ENCODE measurements at places on chromosomes 5 and 9.

DNA sequence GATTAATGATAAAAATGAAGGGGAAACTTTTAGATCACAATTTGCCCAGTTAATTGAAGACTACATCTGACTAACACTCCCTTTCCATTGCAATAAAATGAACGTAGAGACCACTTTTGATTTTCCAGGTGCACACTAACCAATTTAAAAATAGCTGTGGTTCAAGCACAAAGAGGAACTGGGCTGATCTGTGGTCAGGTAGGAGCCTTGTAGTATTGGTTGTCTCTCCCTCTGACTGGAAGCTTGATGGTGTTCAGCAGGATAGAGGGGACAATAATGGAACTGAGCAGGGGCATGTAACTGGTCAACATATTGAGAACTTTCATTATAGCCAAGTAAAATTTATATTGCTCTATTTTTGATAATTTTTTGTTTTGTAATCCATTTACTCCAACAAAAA is 886.8 kb upstream of the SEMA6A start:
- no peak for DNase-seq

GRCh38 chr5:78108564-78108963 is 185.9 kb downstream of the AP3B1 start:
- no peak for DNase-seq

DNA sequence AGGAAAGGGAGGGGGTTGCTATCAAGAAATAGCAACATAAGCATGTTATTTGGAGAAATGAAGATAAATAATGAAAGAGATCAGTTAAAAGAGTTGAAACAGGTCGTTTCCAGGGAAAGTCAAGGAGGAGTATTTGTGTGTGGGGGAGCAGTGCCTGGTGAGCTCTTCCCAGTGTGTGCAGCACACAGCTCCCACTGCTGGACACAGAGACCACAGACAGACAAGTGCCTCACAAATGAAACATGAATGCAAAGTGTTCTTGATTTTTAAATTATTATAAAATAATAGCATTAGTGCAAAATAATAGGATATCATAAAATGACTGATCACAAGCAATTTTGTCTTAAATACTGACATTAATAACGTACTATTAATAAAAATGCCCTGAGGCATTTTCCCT is 40.8 kb downstream of the LIFR start:
- no peak for DNase-seq

GRCh38 chr5:16487456-16487855 is 21.9 kb upstream of the ZNF622 start:
- no peak for DNase-seq

DNA sequence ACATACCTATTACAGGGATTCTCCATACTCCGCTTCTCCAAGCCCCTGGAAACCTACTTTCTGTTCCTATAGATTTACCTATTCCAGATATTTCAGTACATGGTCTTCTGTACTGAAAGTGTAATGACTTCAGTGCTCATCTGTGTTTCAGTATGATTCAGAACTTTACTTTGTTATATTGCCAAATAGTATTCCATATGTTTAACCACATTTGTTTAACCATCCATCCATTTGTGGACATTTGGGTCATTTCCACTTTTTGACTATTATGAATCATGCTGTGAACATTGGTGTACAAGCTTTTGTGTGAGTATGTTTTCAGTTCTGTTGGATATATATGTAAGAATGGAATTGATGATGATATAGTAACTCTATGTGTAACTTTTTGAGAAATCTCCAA is 188.9 kb downstream of the PDZD2 start:
- DNase-seq = no peak

GRCh38 chr9:124723352-124723751 is 47.8 kb downstream of the NR6A1 start:
- DNase-seq = no peak

GRCh38 chr9:126303488-126303887 is 23.1 kb upstream of the MVB12B start:
- no peak for DNase-seq

- no peak for DNase-seq
Observed at GRCh38 chr5:88693071-88693932, 189.7 kb downstream of the MEF2C start.

DNA sequence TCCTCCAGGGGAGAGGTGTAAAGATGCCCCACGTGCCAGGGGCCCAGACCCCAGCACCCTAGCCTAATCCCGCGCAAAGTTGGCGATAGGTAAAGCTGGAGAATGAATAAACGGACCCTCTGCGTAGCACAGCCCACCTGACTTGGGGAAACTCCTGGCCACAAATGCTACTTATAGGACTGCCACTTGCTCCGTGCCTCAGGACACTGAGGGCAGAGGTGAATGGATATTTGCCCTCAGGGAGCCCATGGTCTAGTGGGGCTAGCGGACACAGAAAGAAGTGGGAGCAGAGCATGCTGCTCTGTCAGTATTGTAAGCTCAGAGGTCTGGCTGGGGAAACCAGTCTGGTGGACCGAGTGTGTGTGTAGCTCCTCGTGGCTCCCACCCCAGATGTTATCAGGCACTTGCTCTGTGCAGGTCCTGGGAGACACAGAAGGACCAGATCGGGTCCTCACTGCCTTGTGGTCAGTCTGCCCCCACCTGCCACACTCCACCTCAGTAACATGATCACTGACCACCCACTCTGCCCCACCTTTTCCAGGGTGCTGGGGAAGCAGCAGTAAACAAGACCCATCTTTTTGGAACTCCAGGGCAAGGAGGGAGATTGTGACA is 841 bp downstream of the GRK6 start:
- no peak for DNase-seq

DNA sequence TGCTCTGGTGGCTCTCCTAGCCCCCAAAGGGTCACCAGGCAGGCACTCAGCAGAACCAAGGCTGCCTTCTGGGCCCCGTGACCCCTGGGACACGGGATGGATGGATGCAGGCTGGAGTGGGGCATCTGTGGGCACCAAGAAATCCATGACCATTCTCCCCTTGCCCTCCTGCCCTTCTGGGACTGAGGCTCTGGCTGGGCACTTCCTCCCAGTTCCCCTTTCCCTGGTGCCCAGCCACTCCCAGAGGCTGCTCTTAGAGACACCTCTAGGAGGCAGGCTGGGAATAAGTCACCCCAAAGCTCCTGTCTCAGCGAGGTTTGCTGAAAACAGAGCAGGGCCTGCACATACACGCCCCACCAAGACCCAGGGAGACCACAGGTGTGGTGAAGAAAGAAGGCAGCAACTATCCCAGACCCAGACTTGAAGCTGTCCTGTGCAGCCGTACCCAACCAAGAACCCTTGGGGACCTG is 943 bp downstream of the STING1 start:
- DNase-seq = no peak

GRCh38 chr5:57655228-57655627 is 172.6 kb upstream of the ACTBL2 start:
- no peak for DNase-seq

DNA sequence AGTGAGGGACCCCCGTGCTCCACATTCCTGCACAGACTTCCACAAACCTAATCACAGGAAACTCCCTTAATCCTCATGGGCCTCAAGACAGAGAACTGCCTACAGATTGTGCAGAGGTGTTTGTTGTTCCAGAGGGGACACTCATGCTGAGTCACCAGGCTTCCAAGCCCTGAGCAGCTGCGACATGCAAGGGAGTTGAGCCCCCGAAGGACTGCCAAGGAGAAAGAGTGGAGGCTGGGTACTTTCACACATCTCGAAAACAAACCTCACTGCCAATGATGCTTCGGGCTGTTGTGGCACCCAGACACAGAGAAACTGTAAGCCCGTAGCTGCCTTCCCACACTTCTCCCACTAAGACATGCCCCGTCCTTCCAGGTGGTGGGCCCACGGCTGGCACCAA is 480.8 kb downstream of the CDH12 start:
- DNase-seq = no peak

DNA sequence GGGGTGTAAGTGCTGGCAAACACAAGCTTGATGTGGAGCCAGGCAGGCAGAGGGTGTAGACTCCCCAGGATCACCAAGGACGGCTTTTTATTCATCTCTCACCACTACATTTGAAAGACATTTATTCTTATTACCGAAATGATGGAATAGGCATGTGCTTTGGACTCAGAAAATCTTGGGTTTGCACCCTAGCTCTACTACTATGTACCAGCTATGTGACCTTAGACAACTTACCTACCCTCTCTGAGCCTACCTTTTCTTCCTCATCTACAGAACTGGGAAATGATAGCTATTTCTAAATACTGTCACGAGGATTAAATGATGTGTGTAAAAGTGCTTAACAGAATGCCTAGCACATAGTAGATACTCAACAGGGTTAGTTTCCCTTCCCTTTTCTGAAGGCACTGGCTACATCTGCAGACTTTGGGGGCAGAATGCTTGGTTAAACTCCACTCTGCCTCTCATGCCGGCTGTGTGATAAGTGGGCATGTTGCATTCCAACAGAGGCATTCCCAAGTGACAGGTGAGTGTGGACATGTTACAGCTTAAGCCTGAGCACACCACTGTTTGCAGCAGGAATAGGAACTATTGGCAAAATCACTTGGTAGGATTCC is 94.8 kb downstream of the SLC1A3 start:
- no peak for DNase-seq

- no peak for DNase-seq
Observed at GRCh38 chr5:95672641-95673040, 10.2 kb downstream of the SPATA9 start.

GRCh38 chr5:135691044-135691443 is 112.3 kb upstream of the CXCL14 start:
- no peak for DNase-seq

- DNase-seq = no peak
Observed at GRCh38 chr5:105680858-105681475, 1989.8 kb downstream of the EFNA5 start.

DNA sequence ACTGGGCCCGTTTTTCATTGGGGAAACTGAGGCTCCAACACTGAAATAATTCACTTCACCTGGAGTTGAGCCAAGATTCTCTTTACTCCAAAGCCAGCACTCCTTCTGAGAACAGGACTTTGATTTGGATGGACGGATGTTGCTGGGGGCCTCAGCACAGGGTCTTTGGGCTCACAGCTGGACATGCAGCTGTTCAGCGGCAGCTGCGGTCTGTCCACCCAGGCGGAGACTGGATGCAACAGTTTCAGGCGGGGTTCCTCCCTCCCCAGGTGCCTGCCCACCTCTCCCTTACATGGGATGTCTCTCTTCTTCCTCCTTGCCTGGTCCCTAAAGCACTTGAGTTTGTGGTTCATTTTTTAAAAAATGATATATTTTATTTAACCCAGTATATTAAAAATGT is 219.0 kb upstream of the IRX4 start:
- DNase-seq = no peak

DNA sequence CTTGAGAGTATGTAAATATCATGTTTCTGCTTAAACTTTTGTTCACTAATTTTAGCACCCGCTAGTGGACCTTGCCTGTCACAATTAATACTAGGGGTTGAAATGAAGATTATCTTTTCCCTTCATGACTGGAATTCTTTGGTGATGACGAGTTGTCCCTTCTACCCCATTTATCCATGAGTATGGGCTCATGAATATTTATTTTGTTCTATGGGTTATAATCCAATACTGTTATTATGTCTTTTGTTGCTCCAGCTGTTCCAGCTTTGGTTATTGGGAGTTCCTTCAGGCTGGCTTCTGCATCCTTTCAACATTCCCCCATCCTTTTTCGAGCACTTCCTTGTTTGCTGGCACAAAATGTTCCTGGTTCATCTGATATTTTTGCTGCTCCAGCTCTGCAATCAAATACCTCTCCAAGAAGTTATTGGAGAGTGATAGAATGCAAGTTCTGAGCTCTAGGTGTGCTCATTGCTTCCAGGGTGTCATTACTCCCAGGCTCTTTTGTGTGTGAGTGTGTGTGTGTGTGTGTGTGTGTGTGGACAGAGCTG is 19.7 kb upstream of the ARHGEF28 start:
- no peak for DNase-seq

- no peak for DNase-seq
Observed at GRCh38 chr9:72462340-72462739, 59.1 kb upstream of the TMC1 start.

DNA sequence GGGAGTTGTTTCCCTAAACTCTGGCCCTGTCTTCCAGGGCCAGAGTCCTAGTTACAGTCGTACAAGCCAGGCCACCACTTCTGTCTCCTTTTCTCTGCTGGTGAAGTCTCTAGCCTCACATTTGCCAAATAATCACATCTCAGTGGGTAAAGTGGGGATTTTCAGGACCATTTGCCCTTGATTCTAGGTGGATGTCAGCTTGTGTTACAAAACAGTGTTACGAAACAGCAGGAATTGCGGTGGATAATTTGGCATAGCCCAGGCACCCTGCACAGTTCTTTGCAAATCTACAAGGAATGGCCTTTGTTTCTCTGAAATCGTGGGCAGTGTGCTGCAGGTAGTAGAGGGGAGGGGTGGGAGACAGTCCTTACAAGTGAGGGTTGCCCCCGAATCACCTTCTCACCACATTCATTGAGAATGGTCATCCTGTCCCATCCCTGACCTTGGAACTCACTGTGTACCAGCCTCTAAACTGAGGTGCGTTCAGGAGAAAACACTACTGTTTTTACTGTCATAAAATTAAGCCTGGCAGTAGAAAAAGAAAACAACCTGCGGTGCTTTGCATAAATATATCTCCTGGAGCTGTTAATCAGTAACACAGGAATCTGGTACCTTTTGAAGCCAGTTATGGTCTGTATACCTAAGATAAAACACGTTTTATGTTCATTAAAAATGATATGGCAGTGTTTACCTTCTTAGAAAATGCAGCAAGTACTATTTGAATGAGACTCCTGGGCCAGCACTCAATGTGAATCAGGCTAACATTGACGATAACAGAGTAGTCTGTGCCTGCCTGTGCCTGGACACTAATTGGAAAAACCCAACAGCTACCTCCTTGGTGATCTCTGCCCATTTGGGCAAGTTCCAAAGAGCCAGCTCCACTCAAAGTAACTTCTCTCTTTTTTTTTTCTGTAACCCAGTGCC is 44.3 kb downstream of the CYSTM1 start:
- DNase-seq = no peak

- DNase-seq = no peak
Observed at GRCh38 chr5:93894601-93895354, 153.4 kb upstream of the POU5F2 start.

DNA sequence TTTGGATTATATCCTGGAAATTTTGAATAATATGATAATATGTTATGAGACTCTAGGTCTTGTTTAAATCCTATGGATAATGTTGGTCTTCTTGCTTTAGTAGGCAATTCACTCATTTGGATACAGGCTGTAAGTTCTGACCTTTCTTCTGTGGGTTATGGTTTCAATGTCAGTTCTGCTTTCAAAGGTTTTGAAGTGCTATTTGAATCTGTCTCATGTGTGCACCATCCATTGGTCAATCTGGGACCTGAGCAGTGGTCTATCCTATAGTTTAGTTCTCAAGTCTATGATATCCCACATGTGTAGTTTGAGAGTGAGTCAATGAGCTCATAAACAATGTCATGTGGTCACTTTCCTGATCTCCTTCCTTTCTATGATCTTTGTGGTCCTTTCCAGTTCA is 94.4 kb downstream of the RMI1 start:
- DNase-seq = no peak

- DNase-seq = no peak
Observed at GRCh38 chr9:130755377-130756007, 61.9 kb downstream of the EXOSC2 start.

- DNase-seq = no peak
Observed at GRCh38 chr5:176741561-176742211, 68.7 kb upstream of the UNC5A start.
